ENCODE measurements at places on chromosomes 5 and 9.

DNA sequence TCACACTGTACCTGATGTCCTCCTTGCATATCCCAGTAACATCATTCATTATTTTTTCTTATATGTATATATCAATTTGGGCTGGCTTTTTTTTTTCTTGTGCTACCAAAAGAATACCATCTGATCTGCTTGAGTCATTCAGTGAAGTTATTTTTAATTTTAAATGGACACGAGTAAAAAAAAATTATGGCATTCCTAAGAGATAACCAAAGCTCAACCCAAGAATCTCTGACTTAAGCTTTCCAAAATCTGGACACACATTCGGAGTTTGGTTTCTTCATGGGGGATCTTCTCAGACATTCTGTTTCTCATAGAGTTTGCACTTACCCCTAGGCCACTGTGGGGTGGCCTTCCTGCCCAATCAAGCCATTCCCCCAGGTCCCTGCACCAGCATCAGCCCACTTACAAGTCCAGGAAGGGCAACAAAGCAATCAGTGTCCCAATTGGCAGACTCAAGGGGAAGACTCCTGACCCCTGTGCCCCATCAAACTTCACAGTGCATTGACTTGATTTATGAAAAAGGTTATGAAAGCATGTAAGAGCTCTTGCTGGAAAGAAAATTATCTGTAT is 49.2 kb upstream of the SPDL1 start:
- no peak for DNase-seq

DNA sequence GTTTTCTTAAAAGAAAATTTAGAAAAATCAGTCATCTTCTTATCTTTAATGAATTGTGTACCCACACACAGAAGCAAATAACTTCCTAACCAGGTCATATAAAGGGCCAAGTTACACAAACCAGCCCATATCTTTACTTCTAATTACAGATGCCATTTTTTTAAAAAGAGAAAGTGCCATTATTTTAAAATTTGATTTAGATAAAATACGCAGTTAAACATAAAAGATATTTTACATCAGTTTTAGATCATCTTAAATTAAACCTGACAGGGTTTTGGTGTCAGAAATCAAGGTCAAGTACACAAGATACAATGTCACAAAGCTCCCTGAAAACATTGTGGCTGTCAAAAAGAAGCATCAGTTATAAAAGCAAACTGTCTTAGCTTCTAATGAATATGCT is 129.4 kb downstream of the GNA14 start:
- no peak for DNase-seq

- no peak for DNase-seq
Observed at GRCh38 chr9:129451089-129451656, 169.7 kb downstream of the C9orf50 start.

DNA sequence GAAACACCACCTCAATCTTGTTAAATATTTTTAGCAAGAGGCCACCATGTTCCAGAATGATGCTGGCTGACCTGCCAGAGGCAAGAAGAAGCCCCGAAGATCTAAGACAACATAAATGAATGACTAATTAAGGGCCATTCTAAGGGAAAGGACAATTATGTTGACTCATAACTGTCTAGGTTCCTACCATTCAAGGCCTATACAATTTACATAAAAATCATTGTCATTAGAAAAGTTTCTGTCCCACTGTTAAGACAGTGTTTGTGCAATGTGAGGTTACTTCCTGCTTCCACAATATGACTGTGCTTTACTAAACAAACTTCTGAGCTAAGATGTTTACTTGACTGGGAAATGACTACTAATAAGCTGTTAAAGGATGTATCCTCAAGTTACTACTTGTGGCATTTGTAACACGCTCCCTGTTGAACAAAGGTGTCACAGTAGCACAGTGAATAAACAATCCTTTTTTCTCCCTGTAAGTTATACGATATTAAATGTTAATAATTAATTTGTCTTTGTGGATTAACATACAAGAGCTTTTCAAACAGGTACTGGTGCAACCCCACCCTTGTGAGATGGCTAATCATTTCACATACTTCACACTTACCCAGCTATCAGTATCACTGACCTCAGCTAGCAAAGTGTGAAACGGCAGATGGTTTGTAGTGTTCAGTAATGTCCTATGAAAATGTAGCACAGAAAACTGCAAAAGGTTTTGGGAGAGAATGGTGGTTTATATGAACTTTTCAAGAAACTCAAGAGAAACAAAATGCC is 195.8 kb downstream of the EFNA5 start:
- DNase-seq: no peak

- DNase-seq: no peak
Observed at GRCh38 chr5:170181902-170182301, 50.9 kb upstream of the C5orf58 start.

DNA sequence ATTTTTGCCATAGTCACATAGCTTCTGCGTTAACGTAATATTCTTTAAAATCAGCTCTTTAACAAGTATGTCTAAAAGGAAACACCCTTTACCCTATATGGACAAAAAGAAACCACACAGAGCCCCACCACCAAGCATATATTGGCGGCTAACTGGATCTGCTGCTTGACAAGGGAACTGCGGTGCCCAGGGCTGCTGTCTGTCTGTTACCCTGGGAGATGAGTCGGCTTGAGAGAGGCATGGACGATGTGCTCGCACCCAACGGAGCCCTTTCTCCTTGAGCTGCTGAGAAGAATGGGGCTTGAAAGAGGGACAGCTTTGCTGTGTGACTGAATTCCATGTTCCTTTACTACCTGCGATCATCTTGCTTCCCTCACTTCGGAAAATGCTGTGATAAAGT is 158.6 kb upstream of the SHB start:
- DNase-seq: no peak

DNA sequence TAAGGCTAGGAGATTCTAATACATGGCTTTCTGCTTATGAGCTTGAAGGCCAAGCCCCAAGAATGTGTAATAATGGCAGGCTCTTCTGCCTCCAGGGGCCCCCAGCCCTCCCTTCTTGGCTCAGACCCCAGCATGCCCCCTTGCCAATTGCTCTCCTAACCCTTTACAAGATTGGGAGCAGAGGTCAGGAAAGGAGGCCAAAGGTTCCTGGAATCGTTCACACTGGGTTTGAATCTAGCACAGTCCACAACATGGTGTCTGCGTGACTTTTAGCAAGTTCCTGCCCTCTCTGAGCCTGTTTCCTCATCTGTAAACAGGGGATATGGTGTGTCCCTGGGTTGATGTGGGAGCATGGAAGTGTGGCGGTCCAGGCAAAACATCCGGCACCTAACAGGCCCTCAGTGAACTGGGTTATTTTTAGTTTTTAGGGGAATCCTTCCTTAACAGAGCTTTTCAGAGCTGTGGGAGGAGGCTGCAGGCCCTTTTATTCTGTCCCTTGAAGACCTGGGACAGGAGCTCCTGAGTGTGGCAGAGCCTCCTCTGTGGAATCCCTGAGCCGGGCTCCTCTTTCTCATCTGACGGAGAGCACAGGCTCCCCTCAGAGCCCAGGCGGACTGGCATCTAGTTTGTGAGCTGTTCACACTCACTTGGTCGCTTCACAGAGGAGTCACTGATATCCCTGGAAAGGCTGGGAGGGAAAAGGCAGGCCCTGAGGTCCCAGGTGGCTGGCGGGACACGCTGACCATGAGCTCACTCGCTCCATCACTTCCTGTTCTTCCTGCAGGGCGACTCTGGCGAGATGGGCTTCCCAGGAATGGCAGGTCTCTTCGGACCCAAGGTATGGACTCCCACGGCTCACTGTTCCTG is 23.4 kb upstream of the ORM1 start:
- no peak for DNase-seq

DNA sequence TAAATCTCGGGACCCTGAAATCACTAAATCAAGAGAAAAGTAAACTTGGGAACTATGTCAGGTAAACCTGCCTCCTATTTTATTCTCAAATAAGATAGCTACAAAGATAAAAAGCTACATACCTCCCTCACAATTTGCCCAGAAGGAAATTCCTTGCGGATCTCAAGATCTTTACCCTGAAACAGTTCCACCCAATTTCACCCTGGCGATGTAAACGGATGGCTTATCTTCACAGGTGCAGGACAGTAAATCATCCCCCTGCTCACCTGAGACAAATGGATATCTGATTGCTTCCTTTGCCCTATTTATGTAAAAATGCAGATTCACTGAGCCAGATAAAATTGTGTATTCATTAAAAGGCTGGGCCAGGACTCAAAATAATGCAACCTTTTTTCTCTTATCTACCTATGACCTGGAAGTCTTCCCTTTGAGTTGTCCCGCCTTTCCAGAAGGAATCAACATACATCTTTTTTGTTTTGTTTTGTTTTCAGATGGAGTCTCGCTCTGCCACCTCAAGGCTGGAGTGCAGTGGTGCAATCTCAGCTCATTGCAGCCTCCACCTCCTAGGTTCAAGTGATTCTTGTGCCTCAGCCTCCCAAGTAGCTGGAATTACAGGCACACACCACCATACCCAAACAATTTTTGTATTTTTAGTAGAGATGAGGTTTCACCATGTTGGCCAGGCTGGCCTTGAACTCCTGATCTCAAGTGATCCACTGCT is 13.8 kb downstream of the TMEM267 start:
- DNase-seq: no peak

DNA sequence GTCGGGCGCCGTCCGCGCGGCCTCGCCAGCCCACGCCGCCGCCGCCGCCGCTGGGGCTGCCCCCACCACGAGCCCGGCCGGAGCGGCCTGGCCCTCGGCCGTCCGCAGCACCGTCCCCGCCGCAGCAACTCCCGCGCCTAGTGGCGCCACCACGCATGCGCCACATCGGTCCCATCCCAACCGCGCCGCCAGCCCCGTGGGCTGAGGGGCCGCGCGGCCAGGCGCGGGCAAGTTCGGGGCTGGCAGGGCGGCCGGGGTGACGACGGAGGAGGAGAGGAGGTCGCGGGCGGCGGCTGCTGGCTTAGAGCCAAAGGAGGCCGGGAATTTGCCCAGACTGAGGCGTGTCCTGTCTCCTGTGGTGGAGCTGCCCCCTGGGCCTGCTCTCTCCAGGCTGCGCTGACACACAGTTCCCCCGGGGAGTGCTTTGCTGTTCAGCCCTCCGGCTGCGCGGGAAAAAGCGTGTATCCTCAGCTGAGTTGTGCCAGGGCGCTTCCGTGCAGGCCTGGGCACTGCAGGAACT is at the start of gene TUSC1:
TSS of gene TUSC1 (minus strand) at position 298 of the 520 bp plus-strand sequence. CDS start at position 166, 132 bp downstream.
- no peak for DNase-seq

DNA sequence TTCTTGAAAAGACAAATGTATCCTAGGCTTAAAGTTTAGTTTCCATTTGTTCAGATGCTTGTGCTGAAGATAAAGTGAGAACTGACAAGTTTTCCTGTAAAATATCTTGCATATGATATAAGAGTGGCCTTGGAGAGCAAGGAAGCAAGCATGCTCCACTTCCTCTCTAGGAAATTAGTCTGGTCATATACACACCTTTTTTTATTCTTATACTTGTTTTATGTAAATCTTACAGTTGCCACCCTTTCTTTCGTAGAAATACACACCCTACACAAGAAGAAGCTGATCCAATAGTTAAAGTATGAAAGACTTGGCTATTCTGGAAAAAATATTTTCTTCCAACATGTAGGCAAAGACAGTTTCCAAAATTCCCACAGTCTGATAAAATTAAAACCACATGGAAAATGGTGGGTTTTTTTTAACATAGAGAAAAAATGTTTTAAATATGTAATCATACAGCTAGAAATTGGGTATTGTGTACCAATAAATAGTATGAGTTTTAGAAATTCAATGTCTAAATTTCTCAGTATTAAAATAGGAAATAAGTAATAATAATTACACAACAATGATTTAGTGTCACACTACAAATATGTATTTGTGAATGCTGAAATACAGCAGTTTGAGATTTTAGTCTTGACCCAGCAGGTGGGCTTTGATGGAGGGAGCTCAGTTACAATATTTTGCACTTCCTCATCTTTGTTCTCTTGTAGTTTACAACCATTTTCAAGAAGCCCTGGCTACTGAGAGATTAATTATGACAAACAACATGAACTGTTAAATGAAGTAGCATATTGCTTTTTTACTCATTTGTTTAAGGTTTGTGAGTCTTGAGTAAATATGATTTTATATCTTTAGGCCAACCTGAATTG is 185.7 kb upstream of the GNA14 start:
- no peak for DNase-seq

DNA sequence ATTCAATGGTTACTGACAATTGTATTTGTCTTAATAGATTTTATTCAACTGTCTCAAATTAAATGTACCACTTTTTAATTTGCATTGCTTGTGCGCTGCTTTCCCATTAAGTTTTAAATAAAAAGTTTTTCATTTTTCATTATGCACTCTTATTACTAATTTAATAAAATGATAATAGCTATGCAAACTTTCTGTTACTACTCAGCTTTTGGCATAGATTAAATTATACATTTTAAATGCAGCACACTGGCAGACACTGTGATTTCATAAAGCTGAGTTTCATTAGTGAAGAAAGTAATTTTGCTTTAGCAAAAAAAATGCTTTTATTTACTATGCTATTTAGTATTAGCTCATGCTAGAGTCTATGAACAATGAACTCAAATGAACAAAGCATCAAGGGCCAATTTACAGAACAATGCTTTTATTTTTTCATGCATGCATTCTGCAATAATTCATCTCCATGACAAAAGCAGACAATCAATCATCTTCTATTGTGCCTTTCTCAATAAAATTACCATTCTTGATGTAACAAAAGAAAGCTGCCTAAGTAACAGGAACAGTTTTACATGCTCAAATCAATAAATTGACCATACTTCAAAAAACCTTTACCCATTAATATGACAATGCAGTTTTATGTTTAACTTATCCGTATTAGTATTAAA is 595.2 kb upstream of the ARRDC3 start:
- DNase-seq: no peak
